Thymus (tissue), 14 donors: ENCODE measurements at places on chromosomes 16 and 17. TPM values are rescaled to one million over a fixed set of nuclear protein-coding genes. Genes with fewer than 3 reads are reported as not detected.

DNA sequence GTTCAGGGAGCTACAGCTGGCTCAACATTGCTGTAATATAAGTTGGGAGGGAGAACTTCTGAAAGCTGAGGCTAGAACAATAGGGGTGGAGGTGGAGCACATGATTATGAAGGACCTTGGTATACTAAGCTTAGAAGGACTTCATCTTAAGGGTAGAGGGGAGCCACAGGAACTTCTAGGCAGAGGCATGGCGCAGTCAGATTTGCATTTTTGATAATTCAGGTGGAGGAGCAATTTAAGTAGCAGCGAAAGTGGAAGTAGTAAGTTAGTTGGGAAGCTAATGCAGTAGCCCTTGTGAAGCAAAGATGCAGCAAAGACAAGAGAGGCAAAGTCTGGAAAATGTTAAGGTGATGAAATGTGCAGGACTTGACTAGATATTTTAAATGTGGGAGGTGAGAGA is 144.1 kb downstream of the SPECC1 start:
- DNase-seq, result no peak

DNA sequence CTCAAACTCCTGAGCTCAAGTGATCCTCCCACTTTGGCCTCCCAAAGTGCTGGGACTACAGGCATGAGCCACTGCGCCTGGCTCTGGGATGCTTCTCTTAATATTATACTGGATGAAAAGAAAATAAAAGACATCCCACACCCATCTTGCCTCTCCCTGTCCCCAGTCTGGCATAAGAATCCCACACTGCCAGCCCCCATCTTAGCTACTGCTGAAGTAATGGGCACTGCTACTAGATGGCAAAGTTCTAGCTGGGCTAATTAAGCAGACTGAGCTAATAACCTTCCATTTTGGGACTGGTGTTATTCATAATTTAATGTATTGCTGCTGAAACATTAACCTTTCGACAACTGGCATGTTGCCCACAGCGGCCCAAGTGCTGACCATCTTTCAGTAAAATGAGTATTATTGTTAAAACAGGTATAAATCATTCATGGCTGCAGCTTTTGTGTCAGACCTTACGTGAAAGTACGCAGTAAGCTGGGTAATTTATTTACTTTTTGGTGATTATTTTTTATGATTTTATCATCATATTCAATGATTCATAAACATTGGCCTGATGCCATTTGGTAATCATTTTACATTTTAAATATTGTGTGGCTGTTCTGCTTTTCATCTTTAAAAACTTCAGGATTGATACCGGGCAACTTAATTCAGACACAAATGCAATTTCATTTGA is 47.4 kb upstream of the ZFHX3 start:
- no peak for DNase-seq

GRCh38 chr16:58591083-58591482 is 38.5 kb downstream of the CNOT1 start:
- no peak for DNase-seq

- DNase-seq, result no peak
Measured at GRCh38 chr16:28202147-28202746, 9.5 kb downstream of the XPO6 start.

- no peak for DNase-seq
Measured at GRCh38 chr16:1152651-1153259, at the start of gene CACNA1H. Gene CACNA1H, plus strand, starts transcription at chr16:1153106. Its CDS starts 632 bp downstream, at chr16:1153738.

DNA sequence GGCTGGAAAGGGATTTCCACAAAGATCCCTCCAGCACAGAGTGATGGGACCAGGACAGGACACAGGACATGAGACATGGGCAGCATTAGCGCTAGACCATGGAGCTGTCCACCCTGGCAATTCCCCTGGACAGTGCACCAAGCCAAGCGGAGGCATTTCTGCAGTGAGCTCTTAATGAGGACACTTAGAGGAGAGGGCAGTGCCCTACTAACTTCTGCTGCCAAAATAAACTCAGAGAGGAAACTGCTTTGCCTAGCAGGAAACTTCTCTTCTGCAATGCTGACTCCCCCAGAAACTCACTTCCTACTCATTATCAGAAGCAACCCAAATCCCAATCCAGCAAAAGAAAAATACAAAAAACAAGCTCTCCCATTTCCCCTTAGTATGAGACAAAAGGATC is 119.2 kb downstream of the HS3ST2 start:
- DNase-seq, result no peak

- no peak for DNase-seq
Measured at GRCh38 chr17:41444640-41445039, 3.9 kb upstream of the KRT38 start.

GRCh38 chr17:79484600-79485418 is 126.0 kb downstream of the RBFOX3 start:
- DNase-seq, result no peak

Gene HOXB1
- total RNA-seq, result not detected

Gene RPGRIP1L
- 4.6 TPM for total RNA-seq

Gene C17orf78
- total RNA-seq, result not detected

Gene HBA1
- total RNA-seq, result 222 TPM

Gene CHRNE
- total RNA-seq, result 0.24 TPM

Gene PPP1R27
- 0.28 TPM for total RNA-seq

Gene HSF4
- 4.1 TPM for total RNA-seq

Gene KRTAP1-5
- total RNA-seq, result not detected
